Stimulated activated CD8-positive, alpha-beta memory T cell treated with anti-CD3 and anti-CD28 coated beads, Interleukin-4, amount 100 ng/mL, for 48 hours (primary cell): ENCODE measurements at places on chromosomes 5 and 9.

- DNase-seq = no peak
Measured at GRCh38 chr9:133493845-133494540, 15.1 kb upstream of the SLC2A6 start.

DNA sequence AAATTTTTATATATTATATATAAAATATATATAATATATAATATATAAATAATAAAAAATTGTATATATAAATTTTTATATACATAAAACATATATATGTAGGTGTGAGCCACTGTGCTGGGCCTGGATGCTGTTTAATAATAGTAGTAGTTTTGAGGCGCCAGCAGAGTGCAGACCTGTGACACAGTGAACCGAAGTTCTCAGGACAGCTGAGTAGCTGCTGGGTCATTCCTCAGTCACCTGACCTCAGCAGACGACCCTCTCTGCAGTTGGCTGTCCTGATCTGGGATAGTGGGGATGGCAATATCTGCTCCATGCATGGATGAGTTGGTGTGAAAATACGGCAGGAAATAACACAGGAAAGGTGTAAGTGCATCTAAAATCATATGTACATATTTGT lies 3.3 kb upstream of the SNX18 start:
- no peak for DNase-seq

- no peak for DNase-seq
Measured at GRCh38 chr5:163877865-163878264, 372.4 kb downstream of the MAT2B start.

DNA sequence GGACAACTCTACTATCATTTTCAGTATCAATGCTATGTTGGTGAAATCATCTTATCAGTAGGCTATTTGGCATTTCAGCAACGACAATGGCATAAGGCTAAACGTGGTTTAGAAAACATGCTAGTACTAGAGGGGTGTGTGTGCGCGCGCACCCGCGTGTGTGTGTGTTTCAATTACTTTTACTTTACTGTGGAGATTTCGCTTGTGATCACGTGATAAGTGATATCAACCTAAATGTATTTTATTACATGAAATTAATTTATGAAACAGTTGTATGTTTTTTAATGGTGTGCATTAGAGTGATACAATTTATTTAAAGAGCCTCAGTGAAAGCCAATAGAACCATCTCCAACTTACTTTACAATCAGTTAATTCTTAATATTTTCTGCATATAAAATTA lies 587.9 kb upstream of the ITGA1 start:
- DNase-seq = no peak

GRCh38 chr5:142900927-142901326 lies 130.8 kb downstream of the ARHGAP26 start:
- no peak for DNase-seq

GRCh38 chr9:100129772-100130171 lies 30.7 kb downstream of the INVS start:
- DNase-seq = no peak

- no peak for DNase-seq
Measured at GRCh38 chr5:76137887-76138542, 54.8 kb downstream of the SV2C start.
